HTR-8/SVneo (cell line): ENCODE measurements at places on chromosomes 11 and 22.
A peak's percentile ranks its signal among the peaks of the same experiment; 100 is the strongest.

- no peak for DNase-seq
Measured at GRCh38 chr11:36365907-36366306, 69.8 kb downstream of the PRR5L start.

DNA sequence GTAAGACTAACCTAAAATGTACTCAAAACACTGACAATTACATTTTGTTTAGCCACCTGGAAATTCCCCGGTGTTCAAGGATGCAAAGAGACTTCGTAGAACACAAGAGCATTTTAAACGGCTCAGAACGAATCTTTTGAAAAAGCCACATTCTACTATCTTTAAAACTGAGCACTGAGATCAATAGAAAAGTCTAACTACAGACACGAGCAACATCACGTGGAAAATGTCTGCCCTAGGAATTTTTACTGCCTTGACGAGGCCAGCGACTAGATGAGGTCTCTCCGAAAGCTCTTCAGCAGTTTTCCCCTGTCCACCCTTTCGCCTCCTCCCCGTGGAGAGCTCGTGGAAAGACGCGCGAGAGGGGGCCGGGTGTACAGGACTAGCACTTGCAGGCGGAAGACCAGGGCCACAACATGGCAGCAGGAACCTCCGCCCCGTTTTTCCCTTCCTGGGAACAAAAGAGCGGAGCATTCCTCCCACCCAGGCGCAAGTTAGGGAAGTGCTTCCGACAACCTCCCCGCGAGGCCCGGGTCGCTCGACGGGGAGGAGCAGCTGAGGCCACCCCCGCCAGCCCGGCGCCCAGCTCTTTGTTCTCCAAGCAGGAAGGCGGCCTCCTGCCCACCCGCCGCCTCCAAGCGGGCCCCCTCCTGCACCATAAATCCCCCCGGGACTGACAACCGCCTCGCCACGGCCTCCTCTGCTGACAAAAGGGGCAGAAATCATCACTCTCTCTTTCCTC, 1.1 kb downstream of the EIF4G2 start:
- DNase-seq = no peak

- no peak for DNase-seq
Measured at GRCh38 chr22:48051796-48052620, 1289.6 kb downstream of the TBC1D22A start.

- no peak for DNase-seq
Measured at GRCh38 chr22:38706101-38706900, 557 bp downstream of the GTPBP1 start.

DNA sequence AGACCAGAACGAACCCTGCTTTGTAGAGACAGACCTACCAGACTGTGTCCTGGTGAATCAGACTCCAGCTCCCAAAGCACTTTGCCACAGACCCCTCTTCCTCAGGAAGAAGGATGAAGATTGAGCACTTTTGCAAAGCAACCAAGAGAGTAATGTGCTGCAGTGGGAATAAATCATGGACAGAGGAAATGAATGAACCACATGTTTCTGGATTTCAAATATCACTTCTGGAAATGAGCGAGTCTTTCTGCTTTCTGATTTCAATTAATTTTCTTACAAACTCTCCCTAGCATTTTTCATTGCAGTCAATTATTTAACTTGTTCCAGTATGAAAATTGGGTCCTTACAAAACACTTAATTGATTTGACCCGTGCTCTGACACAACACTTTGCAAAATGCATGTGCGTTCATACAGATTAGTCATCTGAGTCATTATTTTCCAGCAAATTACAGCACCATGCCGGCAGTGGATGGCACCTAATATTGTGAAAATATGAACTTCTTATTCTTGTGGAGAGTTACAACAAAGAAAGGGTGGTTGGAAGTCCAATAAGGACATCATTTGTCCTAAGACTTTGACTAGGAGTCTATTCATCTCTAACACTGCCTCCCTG, 315.9 kb upstream of the CCDC90B start:
- no peak for DNase-seq

- no peak for DNase-seq
Measured at GRCh38 chr11:96990914-96991313, 601.1 kb downstream of the JRKL start.

DNA sequence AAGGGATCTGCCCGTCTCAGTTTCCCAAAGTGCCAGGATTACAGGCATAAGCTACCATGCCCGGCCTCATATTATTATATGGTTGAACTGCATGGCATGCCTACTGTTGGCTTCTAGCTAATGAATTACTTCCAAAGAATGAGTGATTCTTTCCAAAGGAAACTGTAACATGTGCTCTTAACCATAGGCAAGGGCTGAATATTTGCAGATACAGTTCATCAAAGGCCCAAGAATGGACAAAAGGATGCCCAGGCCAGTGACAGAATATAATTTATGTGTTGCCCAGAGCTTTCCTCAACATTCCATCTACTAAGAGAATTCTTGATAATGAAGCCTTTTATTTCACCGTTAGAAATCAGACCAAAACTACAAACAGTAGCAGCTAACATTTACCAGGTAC, 27.0 kb upstream of the CCDC89 start:
- DNase-seq = no peak

GRCh38 chr11:489610-490185, 17.3 kb downstream of the RNH1 start:
- no peak for DNase-seq

DNA sequence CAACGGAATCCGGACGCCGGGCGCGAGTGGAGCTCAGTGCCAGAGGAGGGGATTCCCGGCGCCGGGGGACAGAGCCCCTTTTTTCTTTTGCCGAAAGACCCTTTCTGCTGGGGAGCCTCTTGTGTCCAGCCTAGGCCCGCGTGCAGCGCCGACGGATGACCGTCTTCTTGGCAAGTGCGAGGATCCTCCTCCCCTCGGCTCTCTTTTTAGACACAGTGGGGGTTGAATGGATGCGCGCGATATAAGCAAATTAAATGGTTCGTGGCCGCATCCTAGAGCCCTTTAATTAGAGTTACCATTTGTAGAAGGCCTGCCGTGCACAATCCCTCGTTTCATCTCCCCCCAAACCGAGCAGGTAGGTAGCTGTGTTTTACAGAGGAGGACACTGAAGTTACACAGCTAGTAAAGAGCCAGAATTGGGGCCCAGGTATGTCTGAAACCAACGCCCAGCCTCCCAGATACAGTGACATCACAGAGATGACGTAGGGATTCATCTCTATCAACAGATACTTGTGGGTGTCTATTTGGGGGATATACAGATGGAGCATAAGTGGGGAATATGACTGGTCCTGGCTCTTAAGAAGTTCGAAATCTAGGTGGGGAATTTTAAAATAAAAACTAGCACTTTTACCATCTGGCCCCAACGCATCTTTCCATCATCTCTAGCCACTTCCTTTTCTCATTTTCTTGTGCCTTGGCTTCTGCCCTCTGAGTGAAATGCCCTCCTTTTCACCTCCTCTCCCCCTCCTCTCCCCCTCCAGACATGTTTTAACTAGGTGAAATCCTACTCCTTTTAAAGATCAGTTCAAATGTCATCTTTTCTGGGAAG, 875 bp downstream of the TCP11L1 start:
- no peak for DNase-seq

GRCh38 chr11:100681064-100681502, 6.0 kb upstream of the ARHGAP42 start:
- peak; percentile 40 for DNase-seq
